CD14-positive monocyte (primary cell): ENCODE measurements at places on chromosomes 2 and 18. TPM values are rescaled to one million over a fixed set of nuclear protein-coding genes. Genes with fewer than 3 reads are reported as not detected.
A peak's percentile ranks its signal among the peaks of the same experiment; 100 is the strongest.

DNA sequence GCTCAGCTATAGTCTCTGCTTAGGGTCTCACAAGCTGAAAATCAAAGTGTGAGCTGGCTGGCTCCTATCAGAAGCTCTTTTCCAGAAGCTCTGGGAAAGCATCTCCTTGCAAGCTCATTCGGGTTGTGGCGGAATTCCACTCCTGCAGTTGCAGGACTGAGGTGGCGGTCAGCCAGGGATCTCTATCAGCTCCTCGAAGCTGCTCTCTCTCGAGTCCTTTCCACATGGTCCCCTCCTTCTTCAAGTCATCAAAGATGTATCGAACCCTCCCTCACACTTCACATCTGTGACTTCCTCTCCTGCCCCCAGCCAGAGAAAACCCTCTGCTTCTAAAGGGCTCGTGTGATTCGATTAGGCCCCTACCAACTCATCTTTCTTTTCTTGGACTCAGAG, 141.7 kb downstream of the ZFP36L2 start:
- no peak for DNase-seq

DNA sequence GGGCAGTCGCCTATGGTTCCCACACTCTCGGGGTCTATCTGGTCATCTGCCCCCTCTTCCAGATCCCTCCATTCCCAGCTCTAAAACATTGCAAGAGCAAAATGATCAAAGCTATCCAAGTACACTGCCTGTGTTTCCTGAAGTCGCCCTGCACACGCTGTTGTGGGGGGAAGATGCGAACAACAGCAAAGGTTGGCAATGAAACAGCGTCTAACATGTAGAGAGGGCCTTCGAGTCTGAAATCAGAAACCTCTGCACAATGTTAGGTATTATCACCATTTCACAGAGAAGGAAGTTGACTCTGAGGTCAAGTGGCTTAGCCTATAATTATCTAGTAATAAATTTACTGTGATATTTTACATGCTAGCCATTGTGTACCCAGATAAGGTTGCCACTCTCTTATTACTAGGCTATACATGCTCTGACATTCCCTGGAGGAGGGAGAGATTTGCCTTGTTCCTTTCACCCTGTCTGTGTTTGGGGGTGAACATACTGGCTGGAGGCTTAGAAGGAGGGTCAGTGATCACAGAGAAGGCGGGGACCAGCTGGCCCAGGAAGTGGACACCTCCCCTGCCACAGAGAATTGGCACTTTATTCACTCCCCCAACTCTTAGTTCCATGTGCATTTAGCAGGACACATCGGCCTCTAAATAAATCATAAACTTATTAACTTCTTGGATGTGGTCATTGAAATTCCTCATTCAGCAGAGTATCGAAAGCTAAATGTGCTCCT, 36.8 kb downstream of the KCTD1 start:
- DNase-seq = no peak

- no peak for DNase-seq
These were observed 55.0 kb downstream of the CHN1 start for GRCh38 chr2:174949988-174950687.

DNA sequence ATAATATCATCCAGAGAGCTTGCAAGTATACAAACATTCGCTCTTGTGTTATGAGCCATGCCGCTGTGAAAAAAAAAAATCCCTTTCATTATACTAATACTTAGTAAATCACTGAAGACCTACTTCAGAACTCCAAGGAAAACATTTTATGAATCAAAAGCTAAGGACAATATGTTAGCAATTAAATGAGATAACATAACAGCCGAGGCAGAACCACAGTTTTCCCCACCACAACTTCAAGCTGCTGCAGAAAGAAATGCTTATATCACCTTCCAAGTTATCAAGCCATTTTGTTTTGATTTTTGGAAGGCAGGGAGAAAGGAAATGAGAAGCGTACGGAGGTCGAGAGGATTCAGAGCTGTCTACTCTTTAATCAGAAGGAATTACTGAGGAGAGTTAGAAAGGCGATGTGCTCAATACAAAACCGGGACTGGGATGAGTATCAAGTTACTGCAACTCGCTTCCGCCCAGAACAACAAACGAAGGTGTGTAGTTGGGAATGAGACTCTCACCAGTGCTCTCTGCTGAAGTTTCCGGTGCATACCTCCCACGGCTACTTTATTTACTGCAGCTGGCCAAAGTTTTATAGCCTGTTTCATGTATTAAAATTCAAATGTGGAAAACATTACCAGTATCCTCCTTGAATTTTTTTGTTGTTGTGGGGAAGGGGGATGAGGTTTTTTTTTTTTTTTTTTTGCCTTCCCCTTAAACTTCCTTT, 292.2 kb upstream of the CCDC68 start:
- DNase-seq = no peak

DNA sequence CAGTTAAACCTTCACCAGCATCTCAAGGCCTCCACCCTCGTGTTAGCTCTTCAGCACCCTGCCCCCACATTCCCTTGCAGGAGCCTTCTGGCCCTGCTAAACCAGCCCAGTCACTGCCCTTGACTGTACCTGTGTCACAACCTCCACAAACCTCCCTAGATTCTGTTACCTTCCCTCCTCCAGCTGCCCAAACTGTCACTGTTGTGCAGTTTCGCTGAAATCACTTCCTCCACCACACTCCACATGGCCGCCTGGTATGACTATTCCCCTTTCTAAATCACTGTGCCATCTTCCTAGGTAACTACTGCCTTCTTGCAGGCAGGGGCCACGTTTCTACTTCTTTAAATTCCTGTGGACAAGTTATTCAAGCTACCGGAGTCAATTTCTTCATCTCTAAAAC, 160.2 kb downstream of the GALNT14 start:
- DNase-seq = no peak

GRCh38 chr2:235106874-235107639, 155.2 kb downstream of the SH3BP4 start:
- DNase-seq = peak; percentile 7

- no peak for DNase-seq
These were observed 252.2 kb upstream of the CDH7 start for GRCh38 chr18:65498605-65499004.

DNA sequence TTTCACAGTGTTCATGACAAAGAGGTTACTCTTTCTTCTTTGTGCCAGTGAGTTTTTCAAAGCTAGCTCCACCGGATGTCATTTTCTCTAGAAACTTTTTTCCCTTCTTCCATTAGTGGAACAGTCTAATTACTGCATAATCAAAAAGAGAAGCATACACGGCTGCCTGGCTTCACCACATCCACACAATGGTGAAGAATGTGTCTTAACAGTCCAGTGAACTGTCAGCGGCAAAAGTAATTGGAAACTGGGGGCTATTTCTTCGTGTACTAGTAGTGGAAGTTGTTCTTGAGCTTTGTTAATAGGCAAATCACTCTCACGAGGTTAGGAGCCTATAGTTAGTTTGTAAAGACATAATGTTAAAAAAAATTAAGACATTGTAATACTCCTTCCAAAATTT, 32.9 kb upstream of the PIK3C3 start:
- DNase-seq = no peak

GRCh38 chr18:57223144-57223870, 76.4 kb downstream of the BOD1L2 start:
- no peak for DNase-seq

DNA sequence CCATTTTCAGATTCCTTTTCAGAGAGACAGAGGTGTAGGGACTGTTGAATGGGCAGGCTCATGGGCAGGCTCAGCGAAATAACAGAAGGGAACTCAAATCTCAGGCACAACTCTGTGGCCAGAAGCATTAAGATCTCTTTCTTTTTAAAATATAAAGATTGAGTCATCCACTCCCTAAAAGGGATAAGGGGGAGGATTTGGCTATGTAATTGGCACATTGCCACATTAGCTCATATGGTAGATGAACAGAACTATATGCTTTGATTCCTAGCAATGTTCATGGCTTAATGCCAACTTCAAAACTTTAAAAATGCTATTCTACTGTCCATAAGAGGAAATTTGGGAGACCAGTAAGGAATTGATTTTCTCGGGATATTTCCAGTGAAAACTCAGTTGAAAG, 53.8 kb upstream of the SLC5A7 start:
- DNase-seq = no peak

- DNase-seq = no peak
These were observed 56.1 kb downstream of the FARP2 start for GRCh38 chr2:241412144-241412543.

DNA sequence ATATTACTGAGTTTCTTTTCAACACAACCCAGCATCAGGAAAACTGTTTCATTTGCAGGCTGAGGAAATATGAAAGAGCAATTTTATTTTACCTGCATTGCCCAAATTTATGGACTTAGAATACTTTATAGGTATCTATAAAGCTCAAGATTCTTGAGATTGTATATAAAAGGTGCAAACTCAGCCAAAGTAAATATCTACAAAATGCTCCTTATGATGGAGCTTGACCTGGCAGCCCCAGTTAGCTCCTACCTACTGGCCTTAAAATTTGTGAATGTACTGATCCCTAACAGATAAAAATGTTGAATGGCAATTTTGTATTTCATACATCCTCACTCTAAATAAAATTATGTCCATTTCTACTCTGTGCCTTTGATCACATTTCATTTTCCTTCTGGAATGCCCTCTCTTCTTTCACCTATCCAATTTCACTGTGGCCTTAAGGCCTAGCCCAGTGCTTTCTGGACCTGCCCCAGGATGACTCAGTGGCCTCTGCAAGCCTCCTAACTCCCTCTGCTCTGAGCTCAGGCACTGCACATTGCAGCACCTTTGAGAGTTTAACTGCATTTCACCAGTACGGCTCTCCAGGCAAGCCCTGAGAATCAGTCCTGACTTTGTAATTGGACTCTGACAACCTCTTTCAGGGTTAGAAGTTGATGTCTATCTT, 125.9 kb downstream of the ANTXR1 start:
- DNase-seq = no peak

DNA sequence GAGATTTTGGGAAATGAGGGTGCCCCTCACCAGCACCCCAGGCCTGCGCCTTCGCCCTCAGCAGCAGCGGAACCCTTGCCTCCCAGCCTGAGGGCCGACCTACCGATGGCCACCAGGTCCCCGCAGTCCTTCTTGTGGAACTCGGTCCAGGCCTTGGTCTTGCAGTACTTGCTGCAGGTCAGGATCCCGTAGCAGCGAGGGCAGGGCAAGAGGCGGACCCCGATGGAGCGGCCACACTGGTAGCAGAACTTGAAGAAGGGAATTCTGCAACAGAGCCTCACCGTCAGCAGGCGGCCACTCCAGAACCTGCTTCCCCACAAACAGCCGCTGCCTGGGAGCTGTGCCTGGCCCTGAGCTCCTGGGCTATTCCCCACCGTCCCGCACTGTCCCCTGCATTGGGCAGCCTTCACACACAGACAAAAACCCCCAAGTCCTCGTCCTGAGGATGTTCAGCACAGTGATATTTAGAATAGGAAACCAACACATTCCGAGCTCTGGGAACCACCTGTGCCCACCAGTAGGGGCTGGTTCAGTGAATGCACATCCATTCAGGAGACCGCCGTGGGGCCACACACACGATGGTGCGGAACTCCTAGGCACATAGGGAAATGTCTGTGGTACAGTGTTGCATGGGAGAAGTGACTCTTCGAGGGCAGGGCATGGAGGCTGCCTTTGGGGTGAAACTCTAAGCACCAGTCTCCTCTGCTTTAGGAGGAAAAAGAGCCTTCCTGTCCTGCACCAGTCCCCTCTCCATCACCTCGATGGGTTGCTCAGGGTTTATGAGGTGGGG, 45.6 kb downstream of the GPC1 start:
- no peak for DNase-seq

DNA sequence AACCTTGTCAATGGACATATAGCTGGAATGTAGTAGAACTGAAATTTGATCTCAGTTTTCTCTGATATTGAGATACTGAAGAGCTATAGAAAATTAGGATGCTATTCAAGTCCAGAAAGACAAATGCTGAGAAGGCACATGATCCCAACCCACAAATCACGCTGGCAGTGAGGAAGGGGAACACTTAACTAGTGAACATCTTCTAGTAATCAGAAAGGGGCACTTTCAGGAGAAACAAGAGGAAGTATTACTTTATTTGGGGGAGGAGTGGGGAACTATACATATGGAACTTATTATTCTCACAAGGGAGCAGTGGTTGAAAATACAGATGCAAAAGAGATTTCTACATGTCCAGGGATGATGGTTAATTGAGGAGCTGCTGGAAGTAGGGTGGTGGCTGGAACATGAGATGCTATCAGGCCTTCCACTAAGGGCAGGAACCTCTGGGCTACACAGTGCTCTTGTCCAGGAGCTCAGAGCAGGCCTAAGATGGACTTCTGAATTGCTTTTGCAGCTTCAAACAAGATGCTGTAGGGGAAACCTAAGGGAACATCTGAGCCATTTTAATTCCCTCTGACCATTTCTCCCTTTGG, 79.3 kb downstream of the TGFA start:
- DNase-seq = no peak

GRCh38 chr18:11134940-11135339, 14.4 kb downstream of the PIEZO2 start:
- DNase-seq = no peak

- no peak for DNase-seq
These were observed 764.7 kb downstream of the SATB2 start for GRCh38 chr2:198692907-198693510.

The CPSF3 gene
- 6.5 and 17.2 TPM in 2 replicates for polyA plus RNA-seq

The PROKR1 gene
- not detected for polyA plus RNA-seq
